Stimulated activated CD8-positive, alpha-beta memory T cell treated with anti-CD3 and anti-CD28 coated beads, Interleukin-2, amount 100 ng/mL, for 1 hour (primary cell): ENCODE measurements at places on chromosomes 6 and 20.

DNA sequence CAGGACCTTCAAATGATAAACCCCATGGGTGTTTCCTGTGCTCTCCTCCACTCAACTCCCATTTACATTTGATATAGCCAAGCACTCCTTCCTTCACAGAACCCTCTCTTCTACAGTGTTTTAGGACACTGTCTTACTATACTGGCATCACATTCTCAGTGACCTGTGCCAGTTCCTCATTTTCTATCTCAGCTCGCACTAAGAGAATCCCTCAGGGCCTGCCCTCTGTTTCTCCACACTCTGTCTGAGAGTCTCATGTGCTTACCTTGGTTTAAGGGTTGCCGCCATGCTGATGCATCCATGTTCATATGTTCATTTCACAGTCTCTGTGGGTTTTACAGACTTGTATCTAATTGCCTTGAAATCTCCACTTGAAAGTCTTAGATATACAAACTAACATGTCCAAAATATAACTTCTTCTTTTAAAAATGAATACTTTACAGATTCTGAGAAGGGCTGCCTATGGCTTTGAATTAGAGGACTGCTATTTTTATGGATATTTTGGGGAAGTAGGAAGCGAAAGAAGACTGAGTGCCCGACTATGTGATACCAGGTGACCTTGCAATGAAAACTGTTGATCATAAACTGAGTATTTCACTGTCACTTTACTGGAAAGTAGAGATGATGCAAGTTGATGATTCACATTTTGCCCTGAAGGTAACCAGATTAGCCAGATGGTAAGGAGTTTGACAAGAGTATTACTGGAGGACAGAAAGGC lies 153.1 kb upstream of the SIM1 start:
- DNase-seq: no peak

GRCh38 chr6:117346142-117346930 lies 79.4 kb downstream of the ROS1 start:
- no peak for DNase-seq

DNA sequence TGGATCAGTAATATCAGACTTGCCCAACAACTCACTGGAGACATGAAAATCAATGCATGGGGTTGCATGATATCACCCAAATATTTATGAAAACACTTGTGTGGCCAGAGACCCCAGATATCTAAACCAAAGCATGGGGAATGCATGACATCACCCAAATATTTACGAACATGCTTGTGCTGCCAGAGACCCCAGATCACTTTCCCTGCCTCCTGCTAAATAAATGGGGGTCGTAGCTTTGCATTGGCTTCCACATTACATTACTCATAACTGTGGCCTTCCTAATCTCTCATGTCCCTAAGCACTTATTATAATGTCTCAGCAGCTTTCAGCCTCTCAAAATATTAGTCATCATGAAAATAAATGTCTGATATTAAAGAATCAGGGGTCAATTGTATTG lies 838.0 kb upstream of the DEFB115 start:
- DNase-seq: no peak

- DNase-seq: no peak
Observed at GRCh38 chr6:125647391-125647790, 102.0 kb upstream of the HEY2 start.

DNA sequence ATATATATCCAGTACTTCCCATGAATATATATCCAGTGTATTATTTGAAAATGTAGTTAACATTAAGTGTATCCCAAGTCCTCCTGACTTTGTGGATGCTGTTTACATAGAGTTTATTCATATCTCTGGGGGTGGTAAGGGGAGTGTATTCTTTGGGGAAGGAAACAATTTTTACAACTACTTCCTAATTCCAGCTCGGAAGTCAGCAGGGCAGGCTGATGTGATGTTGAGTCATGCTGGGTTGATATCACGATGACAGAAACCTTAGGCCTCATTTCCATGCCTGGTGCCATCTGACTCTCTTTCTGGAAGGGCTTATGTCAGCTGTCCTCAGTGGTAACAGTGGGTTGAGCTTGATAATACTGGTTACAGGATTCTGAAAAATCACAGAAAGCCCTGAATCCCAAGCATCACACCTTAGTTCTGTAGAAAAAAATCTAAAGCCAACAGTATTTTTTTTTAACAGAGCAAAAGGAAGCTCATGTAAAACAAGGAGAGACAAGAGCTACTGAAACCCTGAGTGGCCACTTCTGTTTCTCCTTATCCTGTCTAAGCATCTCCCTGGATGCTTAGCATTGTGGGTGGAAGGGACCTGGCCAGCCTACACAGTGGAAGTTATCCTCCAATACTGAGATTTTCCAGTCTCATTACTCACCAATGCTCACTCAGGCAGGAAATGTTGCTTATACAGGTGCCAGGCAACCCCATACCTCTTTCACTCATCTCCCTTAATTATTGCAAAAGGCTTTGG lies 75.2 kb upstream of the IYD start:
- no peak for DNase-seq

DNA sequence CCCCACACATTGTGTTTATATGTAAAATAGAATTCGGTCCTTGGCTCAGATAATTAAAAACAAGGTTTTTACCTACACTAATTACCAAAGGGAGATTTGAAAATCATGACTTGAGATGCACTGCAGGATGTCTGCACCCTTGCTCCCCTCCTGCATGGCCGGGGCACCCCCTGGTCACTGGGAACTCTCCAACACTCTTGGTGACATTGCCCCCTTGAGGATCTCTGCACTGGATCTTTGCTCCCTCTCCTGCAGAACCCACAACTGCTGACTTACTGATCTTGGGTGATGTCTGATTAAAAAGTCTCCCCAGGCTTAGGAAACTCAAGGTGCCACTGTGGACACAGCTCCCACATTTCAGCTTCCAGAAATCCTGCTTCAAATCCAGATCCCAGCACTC lies 17.1 kb upstream of the CSNK2A1 start:
- no peak for DNase-seq

DNA sequence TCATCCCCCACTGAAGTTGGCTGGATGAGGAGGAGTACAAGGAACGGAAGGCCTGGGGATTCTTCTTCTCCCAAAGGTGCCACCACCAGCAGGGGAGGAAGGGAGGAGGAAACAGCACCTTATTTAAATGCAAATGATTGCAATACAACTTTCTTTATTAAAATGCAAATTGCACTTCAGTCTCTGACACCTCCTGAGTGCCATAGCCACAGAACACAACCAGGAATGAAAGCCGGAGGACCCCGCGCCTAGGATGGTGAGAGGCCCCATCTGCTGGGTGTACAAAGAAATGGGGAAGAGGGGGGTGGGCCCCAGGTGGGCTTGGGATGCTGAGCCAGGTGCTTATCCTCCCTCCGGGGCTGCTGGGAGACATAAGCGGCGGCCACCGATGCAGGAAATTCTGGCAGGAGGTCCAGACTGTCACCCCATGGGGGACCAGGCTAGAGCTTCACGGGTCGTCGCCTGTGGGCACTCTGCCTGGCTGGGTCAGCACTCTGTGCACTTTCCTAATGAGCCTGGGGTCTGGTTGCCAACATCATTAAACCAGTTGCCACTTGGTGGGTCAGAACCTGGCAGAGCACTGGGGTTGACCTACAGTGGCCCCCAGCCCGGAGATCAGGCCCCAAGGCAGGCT lies 154.2 kb upstream of the MLN start:
- DNase-seq: no peak

GRCh38 chr6:34131326-34132290 lies 14.3 kb downstream of the GRM4 start:
- no peak for DNase-seq

- DNase-seq: no peak
Observed at GRCh38 chr6:165726965-165727381, 63.9 kb upstream of the PDE10A start.

GRCh38 chr20:11182720-11183119 lies 508.9 kb upstream of the JAG1 start:
- DNase-seq: no peak

GRCh38 chr6:48825501-48826151 lies 637.4 kb downstream of the MMUT start:
- DNase-seq: no peak

DNA sequence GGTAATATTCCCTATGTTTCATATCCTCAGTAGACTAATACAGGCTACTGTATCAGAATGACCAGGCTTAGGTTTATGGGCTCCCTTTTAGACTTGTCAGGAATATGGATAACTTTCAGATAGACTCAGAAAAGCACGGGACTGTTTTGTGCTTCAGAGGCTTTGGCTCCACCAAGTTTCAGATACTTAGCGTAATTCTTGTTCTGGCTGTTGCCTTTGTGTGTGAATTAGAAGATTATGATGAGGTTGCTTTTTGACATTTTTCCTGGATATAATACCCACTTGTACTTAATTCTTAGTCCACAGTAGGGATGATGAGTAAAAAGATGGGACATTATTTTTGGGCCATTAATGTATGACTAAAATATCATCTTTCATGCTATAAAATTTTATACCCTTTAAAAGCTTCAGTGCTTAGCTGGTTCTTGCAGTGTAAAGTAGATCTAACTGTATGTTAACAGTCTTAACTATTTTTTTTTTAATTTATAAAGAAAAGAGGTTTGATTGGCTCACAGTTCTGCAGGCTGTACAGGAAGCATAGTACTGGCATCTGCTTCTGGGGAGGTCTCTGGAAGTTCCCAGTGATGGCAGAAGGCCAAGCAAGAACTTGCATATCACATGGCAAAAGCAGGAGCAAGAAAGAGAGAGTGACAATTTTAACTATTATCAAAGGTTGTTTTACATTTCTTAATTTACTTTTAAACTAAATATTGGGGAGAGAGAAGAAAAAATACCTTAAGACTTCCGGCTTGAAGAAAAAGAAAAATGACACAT lies 120.7 kb downstream of the ZFAND3 start:
- DNase-seq: no peak

DNA sequence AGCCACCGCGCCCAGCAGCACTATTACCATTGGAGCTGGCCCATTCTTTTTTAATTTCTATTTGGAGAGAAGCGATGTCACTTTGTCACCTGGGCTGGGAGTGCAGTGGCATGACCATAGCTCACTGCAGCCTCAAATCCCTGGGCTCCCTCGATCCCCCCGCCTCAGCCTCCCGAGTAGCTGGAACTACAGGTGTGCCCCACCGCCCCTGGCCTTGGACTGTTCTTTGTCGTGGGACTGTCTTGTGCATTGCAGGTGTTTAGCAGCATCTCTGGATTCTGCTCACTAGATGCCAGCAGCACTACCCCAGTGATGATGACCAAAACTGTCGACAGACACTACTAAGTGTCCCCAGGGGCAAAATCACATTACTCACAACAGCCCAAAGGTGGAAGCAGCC lies 80.3 kb downstream of the PRND start:
- no peak for DNase-seq

- no peak for DNase-seq
Observed at GRCh38 chr6:125945378-125946141, 11.0 kb upstream of the HINT3 start.

DNA sequence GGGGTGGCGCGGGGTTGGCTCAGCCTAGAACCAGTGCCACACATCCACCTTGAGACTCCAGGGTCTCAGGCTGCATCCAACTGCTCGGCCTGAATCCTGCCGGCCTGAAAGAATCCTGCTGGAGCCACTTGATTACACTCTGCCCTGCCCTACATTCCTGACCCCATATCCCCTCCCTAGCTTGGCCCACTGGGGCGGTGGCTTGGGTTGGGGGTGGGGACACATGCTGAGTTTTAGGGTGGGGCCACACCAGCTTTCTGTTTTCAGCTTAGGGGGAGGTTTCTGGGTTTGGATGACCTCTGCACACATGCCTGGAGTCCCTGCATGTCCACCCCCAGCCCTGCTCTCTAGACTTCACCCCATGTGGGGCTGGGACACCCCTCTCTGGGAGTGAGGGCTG lies 6.8 kb downstream of the ITPR3 start:
- no peak for DNase-seq

DNA sequence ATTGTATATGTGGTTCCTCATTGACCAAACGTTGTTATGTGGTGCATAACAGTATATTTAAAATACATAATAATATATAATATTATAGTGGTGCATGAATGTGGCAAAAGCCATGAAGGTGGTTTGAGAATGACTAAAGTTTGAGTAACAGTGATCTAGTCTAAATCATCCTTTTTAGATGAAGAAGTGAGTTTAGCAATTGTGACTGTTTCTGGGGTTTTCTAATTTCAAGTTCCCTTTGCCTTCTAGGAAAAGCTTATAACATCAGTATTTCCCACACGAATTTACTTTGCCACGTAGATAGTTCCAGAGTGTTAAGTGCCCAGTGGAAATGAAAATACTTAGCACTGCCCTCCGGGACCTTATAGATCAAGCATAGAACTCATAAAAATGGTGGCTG lies 40.9 kb downstream of the ARFGEF2 start:
- DNase-seq: no peak

GRCh38 chr20:56409521-56409920 lies 2.5 kb upstream of the CASS4 start:
- DNase-seq: no peak

DNA sequence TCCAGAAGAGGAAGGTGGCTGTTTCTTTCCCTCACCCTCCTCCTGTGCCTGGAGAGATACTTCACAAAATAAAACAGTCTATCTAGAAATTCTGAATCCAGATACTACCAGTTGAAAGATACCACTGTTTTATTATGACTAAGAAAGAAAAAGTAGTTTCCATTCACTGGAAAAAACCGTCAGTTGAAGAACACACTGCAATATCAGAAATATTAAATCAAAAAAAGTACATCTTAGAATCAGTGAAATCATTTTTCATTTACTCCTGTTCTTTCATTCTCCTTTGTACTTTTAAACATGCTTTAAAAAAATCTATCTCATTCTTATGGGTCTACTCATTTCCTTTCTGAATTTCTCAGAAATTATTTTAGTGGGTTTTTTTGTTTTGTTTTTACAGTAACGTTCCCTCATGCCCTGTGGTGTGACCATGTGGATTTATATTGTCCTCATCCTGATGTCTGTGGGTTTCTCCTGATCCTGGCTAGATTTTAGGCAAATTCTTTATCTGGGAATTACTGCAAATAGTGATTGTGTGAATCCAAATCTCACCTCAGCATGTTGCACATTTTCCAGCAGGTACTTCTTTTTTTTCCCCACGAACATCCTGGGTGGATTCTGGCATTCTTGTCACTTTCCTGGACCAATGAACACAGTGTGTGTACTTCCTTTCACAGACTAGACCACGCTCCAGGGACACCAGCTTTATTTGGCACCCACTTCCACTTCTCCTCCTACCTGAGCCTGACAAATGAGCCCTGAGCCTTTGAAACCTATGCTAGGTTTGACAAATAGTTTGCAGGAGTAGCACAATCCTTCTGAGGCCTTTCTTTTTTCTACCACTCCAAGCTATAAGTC lies 114.0 kb upstream of the LAMP5 start:
- no peak for DNase-seq

DNA sequence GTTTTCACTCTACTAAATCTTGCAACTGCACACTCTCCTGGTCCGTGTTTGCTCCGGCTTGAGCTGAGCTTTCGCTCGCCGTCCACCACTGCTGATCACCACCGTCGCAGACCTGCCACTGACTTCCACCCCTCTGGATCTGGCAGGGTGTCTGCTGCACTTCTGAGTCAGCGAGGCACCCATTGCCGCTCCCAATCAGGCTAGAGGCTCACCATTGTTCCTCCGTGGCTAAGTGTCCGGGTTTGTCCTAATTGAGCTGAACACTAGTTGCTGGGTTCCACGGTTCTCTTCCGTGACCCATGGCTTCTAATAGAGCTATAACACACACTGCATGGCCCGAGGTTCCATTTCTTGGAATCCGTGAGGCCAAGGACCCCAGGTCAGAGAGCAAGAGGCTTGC lies 98.6 kb upstream of the GPR6 start:
- DNase-seq: no peak

- DNase-seq: no peak
Observed at GRCh38 chr6:123418071-123418470, 218.7 kb downstream of the TRDN start.
